ENCODE measurements at places on chromosomes 11 and 22. TPM values are rescaled to one million over a fixed set of nuclear protein-coding genes. Genes with fewer than 3 reads are reported as not detected.

DNA sequence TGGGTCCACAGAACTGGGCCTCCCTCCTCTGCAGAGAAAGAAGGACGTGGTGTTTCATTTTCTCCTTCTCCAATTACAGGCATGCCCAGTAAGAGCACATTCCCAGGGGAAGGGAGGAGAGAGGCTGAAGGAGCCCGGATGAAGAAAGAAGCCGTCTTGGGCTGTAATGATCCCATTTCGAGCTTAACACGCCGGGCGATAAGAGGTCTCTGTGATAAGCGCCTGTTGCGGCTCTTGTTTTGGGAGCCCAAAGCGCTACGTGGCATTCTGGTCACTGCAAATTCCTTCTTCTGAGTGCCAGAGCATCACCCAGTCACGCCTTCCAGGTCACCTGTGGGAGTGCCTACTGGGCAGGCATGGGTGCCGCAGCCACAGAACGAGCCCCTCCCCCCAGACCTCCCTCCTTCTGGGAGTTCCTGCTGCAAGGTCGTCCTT lies 57.5 kb downstream of the ANO1 start:
- DNase-seq = no peak

GRCh38 chr22:39543095-39543494 lies 10.5 kb upstream of the RPS19BP1 start:
- DNase-seq = no peak

DNA sequence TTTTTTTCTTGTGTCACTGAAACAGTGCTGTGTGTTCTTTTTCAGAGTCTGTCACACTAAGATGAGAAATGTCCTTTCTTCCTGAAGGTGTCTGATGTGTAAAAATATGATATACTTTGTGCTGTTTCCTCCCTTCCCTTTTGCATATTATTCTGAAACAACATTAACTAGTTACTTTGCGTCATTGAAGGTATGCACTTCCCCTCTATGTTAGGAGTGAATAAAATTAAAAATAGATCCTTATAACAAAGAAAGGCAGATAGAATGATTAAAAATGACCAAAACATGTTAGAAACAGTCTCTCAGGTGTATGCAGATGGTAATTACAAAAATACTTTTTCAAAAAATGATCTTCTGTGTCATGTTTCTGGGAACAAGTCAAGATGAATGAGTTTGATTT lies 1.6 kb upstream of the RAB30 start:
- DNase-seq = no peak

GRCh38 chr22:49761836-49762235 lies 65.8 kb downstream of the BRD1 start:
- no peak for DNase-seq

DNA sequence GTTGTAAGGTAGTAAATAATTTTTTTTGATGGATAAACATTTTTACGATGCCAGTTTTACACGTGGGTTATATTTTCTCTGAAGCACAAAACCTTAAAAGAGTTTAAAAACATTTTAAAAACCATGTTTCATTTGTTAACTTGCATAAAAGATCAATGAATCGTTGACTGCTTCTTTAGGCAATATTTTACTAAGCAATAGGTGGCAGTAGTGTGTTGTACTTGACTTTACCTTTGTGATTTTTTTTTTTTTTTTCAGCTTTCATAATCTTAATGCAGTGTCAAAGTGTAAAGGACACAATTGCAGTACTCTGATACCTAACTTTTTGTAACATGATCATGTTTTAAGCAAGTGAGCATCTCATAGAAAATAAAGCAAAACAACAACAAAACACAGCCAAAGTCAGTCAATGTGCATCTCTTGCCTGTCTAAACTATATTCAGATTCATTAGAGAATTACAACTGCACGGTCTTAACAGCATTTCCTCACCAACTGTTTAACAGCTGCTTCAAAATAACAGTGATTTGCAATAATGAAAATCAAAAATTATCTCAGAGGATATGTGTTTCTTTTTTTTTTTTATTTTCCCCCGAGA lies 27.7 kb downstream of the DNAJC24 start:
- DNase-seq = no peak

- no peak for DNase-seq
Observed at GRCh38 chr11:65217441-65218423, 36.0 kb downstream of the CAPN1 start.

DNA sequence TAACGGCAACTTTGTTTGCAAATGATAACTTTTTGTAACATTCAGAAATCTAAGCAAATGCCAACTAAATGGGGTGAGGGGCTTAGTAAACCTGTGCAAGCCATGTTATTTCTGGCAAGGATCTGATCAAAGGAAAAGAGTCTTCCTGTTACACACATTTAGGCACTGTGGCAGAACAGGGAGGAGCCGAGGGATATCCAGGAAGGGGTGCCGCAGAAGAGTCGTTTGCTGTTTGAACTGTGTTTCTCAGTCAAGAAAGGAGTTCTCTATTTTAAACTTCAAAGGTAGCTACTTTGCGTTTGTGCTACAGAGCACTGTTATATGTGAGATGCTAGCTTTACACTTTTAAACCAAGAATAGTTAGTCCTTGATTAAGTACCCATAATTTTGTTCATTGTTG lies 175.5 kb downstream of the ETS1 start:
- no peak for DNase-seq

DNA sequence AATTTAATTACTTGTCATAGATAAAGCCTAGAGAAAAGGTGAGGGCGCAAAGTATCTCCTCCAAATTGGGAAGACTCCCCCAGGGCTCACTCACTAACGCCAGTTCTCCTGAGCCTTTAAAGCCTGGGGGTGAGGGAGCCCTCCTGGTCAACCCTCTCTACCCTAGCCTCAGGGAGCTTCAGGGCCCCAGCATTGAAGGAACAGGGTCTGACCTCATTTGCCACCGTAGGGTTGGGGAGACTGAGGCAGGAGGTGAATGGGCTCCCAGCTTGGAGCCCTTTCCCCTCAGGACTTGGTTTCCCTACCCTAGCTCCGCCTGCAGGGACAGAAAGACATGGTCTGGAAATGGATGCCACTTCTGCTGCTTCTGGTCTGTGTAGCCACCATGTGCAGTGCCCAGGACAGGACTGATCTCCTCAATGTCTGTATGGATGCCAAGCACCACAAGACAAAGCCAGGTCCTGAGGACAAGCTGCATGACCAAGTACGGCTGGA lies 1.7 kb downstream of the FOLR2 start:
- no peak for DNase-seq

- DNase-seq = no peak
Observed at GRCh38 chr11:87013912-87014825, 23.6 kb upstream of the TMEM135 start.

The SCGB2A2 gene
- not detected for total RNA-seq

The LARGE2 gene
- total RNA-seq = not detected

The PANX3 gene
- total RNA-seq = not detected

The MRPL21 gene
- total RNA-seq = 120 TPM

The PKDREJ gene
- 0.08 TPM for total RNA-seq

The DSCAML1 gene
- 0.22 TPM for total RNA-seq

The RASSF10 gene
- 0.19 TPM for total RNA-seq

The KCNE3 gene
- total RNA-seq = 2.9 TPM

Data from Right ventricle myocardium inferior (tissue), 1 donor.